IPS DF 6.9 (cell line): ENCODE measurements at places on chromosomes 3 and 15.

- no peak for DNase-seq
Observed at GRCh38 chr3:62355703-62356102, 17.6 kb downstream of the FEZF2 start.

- no peak for DNase-seq
Observed at GRCh38 chr3:108292905-108293328, 3.4 kb upstream of the HHLA2 start.

DNA sequence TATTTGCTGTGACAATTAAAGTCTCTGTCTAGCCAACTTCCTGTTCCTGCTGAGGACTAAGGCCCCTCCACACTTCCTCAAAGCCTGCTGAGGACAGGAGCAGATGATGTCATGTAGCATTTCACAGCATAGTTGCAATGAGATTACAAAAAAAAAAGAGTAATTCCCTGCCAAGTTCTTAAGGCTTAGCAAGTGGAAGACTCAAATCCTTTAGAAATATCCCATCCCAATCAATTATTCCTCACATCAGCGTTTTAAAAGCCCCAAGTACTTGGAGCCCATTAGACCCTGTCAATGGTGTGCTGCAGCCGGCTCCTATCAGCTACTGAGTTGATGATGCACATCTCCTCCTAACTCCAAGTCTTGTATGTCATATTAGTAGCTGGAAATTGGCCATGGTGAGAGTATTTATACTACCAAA, 51.7 kb downstream of the TRANK1 start:
- DNase-seq: peak; percentile 13

GRCh38 chr3:47259114-47259513, 23.5 kb downstream of the KIF9 start:
- no peak for DNase-seq

DNA sequence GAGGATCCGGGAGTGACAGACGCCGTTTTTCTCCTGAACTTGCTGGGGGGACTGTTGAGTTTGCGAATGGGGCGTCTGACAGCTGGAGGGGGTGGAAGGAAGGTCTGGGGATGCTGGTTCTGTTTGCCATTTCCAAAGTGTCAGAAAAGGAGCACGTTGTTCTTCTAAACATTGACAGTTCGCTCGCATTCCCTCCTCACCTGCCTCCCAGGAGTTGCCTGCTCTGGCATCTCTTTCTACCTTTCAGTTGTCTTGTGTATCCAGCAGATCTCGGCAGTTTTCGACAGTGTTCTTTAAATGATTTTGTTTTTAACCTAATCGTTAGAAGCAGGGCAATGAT, 829 bp downstream of the SELENOT start:
- DNase-seq: no peak

GRCh38 chr15:37125143-37125542, 24.8 kb upstream of the MEIS2 start:
- no peak for DNase-seq

DNA sequence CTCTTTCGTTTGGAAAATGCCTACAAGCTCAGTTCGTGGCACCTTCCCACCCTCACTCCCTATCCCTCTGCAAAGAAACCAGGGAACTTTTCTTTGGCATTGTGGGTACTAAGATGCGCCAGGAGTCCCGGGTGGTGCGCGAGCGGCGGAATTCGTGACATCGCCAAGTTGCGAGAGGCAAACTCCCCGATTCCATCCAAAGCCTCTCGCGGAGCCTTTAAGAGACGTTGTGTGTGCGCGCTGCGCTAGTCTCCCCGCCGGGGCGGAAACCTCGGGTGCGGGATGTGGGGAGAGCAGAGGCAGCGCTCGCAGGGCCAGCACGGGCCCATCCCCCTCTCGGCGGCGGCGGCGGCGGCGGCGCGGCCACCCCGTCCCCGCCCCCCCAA, 443 bp upstream of the NR2F2 start:
- DNase-seq: no peak

DNA sequence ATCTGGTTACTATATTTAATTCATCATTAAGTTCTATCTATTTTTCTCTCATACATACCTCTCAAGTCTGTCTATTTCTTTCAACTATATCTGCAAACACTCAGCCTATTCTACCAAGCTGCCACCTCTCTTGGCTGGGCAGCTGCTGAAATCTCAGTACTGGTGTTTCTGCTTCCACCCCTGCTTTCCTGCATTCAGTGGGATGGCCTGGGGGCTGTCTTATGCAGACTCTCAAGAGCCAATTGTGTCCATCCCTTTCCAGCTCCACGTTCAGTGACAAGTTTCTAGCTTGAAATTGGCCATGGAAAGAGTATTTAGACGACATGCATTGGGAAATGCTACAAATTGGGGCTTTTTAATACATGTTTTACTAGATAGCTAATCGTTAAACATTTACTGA, 378.4 kb upstream of the DPPA4 start:
- no peak for DNase-seq

DNA sequence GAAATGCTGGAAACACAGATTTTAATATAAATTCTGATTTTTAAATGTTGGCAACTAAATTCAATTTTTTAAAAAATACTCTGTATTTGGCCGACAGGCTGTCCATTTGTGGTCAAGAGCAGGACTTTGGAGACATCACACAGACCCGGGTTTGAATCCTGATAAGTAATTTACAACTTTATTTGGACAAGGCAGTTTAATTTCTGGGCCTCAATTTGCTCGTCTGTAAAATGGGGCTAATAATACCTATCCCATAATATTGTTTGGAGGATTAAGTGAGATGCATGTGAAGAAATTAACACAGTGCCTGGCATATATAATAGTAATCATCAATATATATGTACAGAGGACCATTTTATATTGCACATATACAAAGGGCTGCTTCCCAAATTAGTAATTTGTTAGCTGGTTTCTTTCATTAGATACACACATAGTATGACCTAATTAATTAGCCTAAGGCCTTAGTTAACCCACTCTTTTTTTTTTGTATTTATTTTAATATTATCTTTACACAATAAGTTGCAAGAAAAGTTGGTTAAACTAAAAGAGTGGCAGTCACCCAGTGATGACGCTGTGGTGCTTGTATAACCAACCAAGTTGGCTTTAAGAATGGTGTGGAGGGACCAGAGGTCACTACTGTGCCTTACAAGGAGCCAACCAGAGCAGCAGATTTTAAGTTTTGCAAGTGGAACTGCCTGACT, 665 bp downstream of the PIGB start:
- DNase-seq: no peak

DNA sequence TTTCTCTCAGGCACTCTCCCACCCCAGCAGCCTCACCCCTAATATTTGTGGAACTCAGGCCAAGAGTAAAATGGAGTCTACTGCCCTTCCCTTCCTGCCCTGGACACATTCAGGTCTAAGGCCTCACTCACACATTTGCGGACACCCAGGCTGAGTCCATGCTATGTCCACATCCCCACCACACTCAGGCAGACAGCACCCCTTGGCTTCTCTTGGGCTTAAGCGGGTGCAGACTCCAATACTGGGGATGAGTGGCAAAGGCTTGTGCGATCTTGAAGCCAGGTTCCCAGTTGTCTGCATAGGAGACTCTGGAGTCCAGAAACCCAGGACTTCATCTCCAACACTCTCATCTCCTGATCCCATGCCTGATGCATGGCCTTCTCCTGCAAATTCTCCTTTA, 17.5 kb upstream of the CFAP100 start:
- no peak for DNase-seq

GRCh38 chr3:115982108-115982507, 358.8 kb downstream of the GAP43 start:
- DNase-seq: no peak

- DNase-seq: no peak
Observed at GRCh38 chr3:131454501-131454900, 48.3 kb downstream of the MRPL3 start.

DNA sequence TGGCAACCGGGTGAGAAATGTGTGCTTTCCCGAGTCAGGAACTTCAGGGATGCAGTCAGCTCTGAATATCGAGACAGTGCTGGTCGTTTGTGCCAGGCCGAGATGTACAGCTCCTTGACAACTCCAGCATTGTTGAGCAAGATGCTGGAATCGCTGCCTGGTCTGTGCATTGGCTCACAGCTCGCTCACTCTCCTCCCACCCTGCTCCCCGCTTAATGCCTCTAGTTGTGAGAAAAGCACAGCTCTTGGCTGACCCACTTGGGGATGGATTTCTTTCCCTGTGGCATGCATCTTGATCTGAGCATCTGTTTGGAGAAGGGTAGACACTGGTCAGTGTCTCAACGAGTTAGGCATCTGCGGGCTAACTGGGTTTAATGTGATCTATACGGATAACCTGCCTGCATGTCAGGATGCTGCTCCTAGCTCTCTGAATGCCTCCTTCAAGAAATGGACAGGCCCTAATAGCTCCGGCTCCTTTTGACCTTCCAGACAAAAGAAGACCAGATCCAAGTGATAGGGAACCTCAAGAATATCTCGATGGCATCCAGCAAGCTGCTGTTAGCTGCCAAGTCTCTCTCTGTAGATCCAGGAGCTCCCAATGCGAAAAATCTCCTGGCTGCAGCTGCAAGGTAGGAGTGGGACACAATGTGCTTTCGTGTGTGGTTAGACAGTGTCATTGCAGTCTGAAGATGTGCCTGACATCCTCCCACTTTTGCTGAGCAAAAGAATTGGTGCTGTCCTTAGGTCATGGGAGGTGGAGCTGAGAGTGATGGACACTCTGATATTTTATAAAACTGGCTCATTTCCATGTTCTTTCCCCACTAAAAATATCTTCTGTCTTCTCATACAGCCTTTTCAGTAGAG, 302.2 kb upstream of the TPM1 start:
- DNase-seq: no peak

DNA sequence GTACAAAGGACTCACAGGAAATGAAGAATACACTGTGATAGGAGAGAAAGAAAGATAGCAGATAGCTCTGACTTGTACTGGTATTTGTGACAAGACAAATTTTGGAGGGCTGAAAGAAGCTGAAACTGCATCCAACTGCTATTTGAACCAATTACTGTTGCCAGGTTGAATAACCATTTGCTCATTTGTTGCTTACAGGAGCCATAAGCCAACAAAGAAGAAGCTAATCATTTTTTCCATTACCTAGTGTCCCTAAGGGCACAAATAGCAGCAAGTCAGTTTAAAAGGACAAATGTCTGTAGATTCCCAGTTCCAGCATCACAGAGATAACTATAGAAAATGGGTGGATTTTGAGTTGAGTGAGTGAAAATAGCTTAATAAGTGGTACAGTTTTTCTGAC, 376.9 kb upstream of the ARPP21 start:
- no peak for DNase-seq

DNA sequence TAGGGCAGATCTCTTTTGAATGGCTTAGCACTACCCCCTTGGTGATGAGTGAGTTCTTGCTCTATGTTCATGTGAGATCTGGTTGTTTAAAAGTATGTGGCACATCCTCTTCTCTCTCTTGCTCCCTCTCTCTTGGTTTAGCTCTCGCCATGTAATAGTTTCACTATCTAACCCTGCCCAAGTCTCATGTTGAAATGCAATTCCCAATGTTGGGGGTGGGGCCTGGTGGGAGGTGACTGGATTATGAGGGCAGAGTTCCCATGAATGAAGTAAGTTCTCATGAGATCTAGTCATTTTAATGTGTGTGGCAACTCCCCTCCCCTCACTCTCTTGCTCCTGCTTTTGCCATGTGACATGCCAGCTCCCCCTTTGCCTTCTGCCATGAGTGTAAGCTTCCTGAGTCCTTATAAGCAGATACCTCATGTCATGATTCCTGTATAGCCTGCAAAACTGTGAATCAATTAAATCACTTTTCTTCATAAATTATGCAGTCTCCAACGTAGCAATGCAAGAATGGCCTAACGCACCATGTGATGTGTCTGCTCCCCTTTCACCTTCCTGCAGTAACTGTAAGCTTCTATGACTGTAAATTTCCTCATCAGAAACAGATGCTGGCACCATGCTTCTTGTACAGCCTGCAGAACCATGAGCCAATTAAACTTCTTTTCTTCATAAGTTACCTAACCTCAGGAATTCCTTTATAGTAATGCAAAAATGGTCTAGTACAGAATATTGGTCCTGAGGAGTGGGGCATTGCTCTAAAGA, 74.8 kb upstream of the KCNH8 start:
- no peak for DNase-seq

DNA sequence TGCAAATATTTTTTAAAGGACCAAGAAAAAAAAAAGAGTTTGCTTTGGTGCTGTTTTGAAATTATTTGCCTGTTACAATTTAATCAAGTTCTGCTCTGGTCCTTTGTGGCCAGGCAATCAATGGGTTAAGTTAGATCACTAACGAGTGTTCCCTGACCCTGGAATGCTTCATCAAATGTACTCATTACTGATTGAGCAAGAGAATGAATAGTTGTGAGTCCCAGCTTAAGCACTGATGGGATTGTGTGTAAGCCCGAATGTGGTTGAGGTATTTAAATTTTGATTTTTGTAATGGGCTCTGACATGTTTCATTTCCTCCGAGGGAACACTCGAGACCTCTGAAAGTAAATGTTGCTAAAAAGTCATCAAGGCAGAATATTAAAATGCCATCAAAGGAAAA, 699.1 kb downstream of the MCTP2 start:
- DNase-seq: no peak

DNA sequence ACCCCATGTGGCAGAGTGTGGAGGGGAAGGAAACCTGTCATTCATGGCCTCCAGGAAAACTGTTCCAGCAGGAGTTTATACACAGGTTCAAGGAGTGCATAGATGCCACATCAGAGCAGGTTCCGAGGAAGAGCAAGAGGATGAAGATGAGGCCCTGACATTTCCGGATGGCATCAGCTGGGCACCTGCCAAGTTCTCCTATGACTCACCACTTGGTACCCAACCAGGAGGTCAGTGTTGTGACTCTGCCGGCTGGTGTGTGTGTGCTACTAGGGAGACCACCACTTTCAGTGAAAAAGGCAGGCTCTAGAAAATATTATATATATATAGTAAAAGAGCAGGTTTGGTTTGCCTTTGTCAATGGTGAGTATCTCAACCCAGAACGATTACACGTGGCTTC, 69.3 kb downstream of the NTRK3 start:
- no peak for DNase-seq

GRCh38 chr3:65915477-65915876, 123.2 kb downstream of the MAGI1 start:
- DNase-seq: no peak

- no peak for DNase-seq
Observed at GRCh38 chr3:58013973-58014649, 5.9 kb downstream of the FLNB start.

- DNase-seq: no peak
Observed at GRCh38 chr15:66388576-66388975, 1.9 kb downstream of the MAP2K1 start.

- no peak for DNase-seq
Observed at GRCh38 chr15:50380089-50380488, 25.1 kb upstream of the GABPB1 start.

DNA sequence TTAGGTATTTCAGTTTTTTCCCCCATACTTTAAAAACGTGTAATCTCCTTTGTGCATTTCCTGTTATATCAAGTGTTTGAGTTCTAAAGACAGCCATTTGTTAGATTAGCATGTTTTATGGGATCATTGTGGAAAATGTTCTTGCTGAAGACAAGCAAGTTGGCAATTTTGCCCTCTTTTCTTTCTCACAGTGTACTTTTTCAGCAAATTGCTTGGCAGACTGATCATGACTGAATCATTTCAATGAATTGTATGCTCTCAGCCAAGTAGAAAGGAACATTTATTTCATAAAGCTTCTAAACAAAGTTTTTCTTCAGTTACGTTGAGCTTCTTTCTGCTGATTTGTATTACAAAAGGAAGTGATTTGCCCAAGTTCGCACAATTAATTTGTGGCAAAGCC, 51.6 kb downstream of the ATG7 start:
- DNase-seq: no peak
